Activated CD4-positive, alpha-beta T cell treated with anti-CD3 and anti-CD28 coated beads for 4 hours (primary cell): ENCODE measurements at places on chromosomes 5 and 9.

- no peak for DNase-seq
Measured at GRCh38 chr5:143222287-143223231, 180.9 kb downstream of the NR3C1 start.

DNA sequence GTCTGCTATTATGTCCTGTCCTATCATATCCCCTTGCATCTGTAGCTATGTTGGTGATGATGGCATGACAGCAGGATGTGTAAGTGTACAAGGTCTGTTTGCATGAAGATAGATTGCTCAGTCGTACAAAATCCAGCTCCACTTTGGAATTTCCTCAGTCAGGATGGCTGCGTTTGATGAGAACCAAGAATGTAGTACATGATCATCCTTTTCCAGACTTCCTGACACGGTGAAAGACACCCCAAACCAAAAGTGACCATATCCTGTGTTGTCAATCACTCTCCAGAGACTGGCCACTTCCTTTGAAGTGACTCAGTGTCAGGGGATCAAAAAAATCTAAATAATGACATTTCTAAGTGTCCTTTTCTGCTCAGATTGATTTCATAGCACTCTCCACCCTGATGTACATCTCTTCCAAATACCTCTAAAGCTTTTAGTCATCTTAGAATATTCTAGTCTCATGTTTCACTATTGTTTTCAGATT lies 213.4 kb downstream of the PLK2 start:
- no peak for DNase-seq

DNA sequence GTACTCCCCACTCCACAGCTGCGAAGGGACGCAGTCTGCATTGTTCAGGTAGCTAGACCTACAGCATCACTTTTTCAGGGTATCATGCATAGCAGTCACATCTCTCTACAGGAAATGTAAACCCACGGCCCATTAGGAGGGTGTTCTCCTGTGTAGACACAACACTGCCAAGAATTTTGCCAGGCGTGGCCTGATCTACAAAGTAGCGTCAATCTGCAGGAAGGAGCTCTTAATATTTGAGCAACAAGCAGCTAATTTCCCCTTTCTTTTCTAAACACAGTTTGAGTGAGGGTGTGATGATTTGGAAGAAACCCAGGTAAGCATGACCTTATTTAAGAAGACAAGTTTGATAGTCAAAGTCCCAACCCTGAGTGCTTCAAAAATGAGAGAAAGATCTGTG lies 419.0 kb downstream of the GADD45G start:
- DNase-seq: no peak

DNA sequence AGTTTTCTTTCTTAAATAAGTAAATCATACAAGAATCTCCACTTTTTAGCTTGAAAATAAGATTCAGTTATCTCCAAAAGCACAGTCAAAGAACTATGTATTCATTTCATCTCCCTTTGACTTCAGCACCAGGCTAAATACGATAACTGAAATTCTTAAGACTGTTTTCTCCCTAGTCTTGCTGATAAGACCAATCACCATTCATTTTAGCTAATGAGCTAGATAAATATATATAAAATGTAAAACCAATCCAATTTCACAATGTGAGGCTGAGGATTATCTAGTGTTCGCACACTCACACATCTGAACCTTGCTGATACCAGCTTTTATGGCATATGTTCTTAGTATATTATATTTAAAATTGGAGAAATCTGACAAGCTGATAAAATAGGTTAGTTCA lies 17.3 kb upstream of the ZNF622 start:
- no peak for DNase-seq

DNA sequence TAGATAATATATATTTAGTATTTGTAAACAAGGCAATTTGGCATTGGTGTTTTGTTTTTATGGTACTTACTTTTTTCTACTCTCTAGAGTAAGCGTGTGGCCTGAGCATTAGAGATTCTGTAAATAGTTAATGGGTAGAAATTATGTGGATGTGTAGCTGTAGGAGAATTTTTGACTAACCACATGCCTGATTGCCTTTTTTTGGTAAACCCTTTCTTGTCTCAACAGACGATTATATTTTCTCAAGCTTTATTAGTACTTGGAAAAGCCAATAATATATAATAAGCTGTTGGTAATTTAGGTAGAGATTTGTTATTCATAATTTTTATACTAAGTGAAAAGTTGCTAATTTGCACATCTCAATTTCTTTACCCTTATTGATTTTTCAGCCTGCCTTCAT lies 76.8 kb downstream of the FCHO2 start:
- no peak for DNase-seq
